Left renal pelvis (tissue), 4 donors: ENCODE measurements at places on chromosomes 13 and 19. TPM values are rescaled to one million over a fixed set of nuclear protein-coding genes. Genes with fewer than 3 reads are reported as not detected.

XAB2 gene
- 32.9 TPM for polyA plus RNA-seq

ZFR2 gene
- polyA plus RNA-seq, result 1.3 TPM

TMTC4 gene
- 37.5 TPM for polyA plus RNA-seq

CEBPA gene
- 6.8 TPM for polyA plus RNA-seq

- DNase-seq, result no peak
Observed at GRCh38 chr13:30857636-30858035, 48.4 kb upstream of the MEDAG start.

DNA sequence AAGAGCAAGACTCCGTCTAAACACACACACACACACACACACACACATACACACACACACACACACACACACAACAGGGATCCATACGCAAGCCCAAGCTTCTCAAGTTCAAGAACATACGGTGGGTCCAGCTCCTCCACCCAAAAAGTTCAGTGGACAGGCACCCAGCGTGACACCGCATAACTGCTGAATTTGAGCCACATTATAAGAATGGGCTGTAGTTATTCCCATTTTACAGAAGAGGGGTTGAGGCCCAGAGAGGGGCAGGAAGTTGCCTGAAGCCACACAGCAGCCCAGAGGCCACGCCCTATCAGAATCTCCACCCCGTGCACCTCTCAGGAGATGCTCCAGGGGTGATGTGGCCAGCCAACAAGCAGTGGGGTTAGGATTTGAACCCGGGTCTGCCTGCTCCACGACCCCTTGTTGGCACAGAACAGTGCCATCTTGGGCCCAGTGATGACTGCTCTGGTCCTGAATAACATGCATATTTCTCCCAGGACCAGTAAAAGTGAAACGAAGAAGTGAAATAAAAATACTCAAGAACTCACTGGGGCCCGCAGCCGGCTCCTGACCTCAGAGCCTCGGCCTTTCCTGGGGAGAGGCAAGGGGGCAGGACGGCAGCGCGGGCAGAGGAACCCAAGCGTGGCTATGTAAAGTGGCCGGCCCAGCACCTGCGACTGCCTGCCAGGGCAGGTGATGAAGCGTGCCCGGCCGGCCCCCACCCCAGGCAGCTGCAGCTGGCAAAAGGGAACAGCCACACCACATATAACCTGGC lies 61.9 kb downstream of the AP1M1 start:
- no peak for DNase-seq

DNA sequence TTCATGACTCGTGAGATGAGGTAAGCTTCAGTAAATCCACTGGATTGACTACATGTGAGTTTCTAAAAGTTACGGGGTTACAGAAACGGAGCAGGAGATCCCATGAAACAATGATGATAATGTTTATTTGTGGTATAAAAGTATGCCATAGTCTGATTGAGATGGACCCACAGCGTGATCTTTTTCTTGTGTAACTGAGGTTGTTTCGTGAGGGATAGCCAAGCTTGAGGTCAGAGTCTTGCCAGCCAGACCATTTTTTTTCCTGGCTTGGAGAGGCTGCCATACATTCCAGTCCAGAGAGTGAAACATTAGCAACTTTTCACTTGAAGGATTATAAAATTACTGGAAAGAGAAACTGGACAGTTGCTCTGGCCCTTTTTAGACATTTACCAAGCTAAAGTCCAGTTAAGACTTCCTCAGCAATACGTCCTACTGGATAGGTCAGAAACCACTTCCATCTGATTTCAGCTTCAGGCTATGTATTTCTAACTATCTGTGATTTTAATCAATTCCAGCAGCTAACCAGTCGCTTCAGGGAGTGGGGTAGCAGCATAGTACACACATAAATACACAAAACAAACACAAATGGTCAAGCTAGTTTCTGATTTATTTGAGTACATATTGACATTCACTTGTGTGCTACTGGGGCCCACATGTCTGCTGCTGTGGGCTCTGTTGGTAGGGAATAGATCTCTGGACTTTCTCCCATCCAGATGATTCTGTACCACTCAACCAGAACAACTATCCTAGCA lies 194.6 kb downstream of the POSTN start:
- DNase-seq, result no peak

GRCh38 chr13:96444676-96445075 lies 354.8 kb downstream of the HS6ST3 start:
- DNase-seq, result no peak

DNA sequence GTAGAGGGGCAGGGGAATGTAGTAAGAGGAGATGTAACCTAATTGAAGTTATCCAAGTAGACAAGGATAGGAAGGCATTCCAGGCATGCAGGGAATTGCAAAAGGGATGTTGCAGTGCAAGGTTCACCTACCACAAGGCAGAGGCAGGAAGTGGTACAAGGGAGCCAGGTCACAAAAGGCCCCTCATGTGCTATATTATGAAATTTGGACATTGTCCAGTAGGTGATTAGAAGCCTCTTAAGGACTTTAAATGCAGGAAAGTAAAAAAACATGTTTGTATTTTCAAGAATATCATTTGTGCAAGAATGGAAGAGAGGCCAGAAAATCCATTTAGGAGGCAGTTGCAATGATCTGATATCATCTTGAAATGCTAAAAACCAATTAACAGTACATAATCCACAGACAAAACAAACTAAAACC lies 111.4 kb downstream of the FRY start:
- no peak for DNase-seq

DNA sequence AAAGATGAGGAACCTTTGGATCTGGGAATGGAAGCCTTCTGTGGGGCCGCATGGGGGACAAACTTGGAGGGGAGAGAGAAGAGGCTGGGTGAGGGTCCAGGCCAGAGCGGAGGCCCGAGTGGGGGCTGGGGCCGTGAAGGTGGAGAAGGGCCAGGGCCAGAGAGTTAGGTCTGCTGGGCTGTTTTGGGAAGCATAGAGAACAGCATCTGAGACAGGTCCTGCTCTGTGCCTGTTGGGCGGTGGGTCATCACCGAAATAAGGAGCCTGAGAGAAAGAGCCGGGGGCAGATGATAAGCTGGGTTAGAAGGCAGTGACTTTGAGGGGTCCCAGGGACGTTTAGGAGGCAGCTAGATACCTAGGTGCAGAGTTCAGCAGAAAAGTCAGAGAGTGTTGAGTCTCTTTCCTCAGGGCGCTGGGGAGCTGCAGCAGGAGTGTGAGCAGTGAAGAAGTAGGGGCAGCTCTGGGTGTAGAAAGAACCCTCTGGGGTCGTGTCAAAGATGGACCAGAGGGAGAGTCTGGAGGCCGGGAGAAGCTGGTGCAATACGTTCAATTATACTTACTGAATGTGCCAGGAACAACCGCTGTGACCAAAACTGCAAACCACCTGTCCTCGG lies 2.7 kb downstream of the SPACA6 start:
- DNase-seq, result no peak
